ENCODE measurements at places on chromosomes 12 and 14. TPM values are rescaled to one million over a fixed set of nuclear protein-coding genes. Genes with fewer than 3 reads are reported as not detected.

Gene TRAFD1
- 132 TPM for total RNA-seq

Gene P2RX4
- 27.1 TPM for total RNA-seq

Gene HOTAIR
- 1.8 TPM for total RNA-seq

Gene ACRBP
- total RNA-seq, result 0.26 TPM

Gene SERPINA12
- total RNA-seq, result not detected

Gene GRIP1
- 0.26 TPM for total RNA-seq

Gene CLEC1A
- total RNA-seq, result under 0.01 TPM

Gene PTPRB
- 0.32 TPM for total RNA-seq

Gene AQP5
- not detected for total RNA-seq

Gene STXBP6
- 1.2 TPM for total RNA-seq

Data from articular chondrocyte of knee joint (primary cell).